ENCODE measurements at places on chromosomes 16 and 17.

DNA sequence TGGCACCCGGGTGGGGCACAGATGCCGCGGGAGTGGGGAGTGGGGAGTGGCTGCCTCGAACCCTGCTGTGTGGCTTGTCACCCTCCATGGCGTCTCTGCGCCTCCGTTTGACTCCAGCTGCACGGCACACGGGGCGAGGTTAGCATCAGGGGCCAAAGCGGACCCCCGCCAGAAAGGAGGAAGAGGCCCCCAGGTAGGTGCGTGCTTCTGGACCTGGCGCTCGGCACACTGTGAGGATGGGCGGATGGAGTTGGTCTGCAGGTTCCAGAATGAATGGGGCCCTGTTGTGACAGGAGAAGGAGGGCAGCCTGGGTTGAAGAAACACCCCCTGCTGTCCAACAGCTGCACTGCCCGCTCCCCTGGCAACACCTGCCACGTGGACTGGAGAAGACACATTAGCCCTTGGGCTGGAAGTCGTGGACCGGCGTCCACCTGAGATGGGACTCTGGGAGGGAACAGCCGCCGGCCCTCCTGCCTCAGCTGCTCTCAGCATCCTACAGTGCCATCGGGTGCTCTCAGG is 9.4 kb upstream of the FASN start:
- no peak for DNase-seq

- no peak for DNase-seq
Observed at GRCh38 chr16:9598731-9599083, 507.3 kb downstream of the HAPSTR1 start.

- DNase-seq, result peak; percentile 30
Observed at GRCh38 chr16:12752159-12752558, 51.5 kb downstream of the CPPED1 start.

DNA sequence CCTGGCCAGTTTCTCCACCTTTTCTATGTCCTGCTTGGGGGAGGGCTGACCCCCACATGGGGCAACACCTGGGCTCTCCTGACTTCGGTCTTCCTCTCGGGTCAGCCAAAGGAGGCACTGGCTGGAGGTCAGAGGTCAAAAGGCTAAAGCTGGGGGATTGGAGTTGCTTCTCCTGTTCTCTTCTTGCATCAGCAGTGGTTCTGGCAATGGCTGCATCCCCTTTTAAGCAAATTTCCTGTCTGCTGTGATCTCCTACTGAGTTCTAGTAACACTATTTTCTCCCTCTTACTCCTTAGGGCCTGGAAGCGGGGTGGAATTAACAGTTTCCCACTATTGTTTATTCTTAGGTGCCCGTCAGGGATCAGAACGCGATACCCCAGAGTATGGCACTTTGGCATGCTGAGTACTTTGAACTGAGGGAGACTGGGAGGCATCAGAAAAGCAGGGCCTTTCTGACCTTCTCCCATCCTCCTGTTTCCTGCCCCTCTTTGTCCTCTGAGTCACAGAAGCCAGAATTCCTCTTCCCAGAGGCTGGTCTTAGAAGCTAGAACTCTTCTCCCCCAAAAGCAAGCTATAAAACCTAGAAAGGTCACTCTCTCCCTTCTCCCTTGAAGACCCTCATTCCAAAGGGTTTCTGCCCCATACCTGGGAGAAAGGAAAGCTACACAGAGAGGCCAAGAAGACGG is 268.2 kb downstream of the STX8 start:
- DNase-seq, result no peak

DNA sequence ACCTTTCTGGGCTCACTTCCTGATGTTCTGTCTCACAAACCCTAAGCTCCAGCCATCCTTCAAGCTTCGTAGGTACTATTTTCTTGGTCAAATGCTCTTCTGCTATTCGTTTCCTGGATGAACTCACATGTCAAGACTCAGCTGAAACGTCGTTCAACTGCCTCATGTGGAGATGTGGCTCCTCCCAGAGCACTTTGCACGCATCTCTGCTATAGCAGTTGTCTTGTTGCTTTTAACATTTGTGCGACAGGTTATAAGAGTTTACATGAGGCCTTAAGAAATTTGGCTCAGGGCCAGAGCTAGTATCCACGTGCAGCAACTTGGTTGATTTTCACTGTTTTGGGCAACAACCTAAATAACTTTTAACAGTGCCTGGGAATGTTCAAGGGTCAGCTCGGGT is 2.8 kb upstream of the KRT40 start:
- no peak for DNase-seq

DNA sequence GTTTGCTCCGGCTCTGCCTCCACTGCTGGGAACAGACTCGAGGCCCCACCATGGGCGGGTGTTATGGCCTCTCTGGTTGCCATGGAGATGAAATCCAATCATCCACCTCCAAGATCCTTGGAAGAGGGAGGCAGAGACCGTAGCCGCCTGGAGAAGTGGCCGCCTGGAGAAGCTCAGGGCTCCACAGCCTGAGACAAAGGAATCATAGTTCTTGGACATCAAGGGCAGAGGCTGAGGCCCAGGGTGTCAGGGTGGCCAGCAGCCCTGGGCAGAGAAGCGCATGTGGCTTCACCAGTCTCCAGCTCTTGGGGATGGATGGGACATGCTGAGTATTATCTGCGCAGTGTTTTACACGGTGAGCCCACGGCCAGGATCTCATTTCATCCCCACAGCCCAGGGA is 36.2 kb downstream of the ABR start:
- no peak for DNase-seq

GRCh38 chr16:70432356-70432722 is 6.6 kb downstream of the ST3GAL2 start:
- DNase-seq, result no peak

DNA sequence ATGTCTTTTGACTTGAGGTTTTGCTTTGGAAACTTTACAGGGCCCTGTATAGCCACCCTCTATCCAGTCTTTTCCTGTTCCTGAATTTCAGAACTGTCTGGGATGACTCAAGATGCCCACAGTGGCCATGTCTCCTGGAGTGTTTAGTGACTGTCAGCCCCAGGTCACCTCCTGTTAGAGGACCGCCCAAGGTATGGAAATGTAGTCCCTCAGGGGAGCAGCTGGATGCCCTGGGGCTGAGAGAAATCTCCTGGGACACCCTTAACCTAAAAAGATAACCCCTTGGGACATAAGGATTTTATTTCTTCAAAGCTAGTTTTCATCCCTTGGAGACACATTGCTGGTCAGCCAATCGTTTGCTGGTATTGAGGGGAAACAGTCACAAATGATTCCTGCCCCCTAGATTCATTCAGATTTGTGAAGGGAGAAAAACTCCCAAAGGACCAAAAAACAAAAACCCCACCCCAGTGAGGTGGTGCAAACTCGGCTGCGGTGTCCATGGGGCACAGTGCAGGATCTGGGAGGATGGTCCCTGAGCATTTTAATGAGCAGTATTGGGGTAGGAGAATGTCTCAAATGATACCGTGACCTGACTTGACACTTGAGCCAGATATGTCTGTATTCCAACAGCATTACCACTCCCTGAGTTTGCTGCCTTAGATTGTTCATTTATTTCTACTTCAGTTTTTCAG is 1.7 kb downstream of the ZNF267 start:
- DNase-seq, result no peak

- no peak for DNase-seq
Observed at GRCh38 chr16:17417740-17418139, 53.0 kb downstream of the XYLT1 start.

DNA sequence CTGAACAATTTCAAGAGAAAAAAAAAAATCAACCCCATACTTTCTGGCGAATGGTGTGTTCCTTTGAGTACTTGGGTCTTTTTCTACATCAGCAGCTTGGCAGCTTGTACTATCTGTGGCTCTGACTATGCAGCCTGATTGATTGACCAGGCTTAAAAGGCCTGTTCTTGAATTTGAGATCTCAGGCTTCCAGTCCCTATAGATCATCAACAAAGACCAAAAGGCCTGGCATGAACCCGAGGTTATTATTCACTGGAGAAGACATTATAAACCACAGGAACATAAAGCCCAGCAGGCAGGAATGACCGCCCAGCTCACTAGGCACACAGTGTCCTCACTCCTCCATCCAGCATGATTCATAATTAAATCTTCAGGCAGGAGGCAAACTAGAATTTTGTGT is 32.1 kb upstream of the CDH3 start:
- DNase-seq, result peak; percentile 23

DNA sequence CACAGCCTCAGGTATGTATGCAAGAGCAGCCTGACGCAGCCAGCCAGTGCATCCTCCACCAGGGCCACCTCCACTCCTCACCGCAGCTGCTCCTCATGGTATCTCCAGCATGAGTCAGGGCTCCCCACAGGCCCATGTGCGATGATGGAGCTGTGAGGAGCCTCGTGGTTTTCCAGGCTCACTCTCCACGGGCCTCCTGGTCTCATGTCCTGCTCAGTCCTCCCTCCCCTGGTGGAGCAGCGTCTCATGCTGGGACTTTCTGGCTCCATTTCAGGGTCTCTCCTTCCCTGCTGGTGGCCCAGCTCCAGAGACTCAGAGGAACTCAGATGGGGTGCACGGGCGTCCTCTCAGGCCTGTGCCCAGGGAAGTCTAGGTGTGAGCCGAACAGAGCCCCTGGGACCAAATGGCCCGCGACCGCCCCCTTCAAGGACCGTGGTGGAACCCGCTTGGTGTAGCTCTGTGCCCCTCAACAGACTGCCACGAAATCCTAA is 70.4 kb downstream of the METRNL start:
- no peak for DNase-seq

DNA sequence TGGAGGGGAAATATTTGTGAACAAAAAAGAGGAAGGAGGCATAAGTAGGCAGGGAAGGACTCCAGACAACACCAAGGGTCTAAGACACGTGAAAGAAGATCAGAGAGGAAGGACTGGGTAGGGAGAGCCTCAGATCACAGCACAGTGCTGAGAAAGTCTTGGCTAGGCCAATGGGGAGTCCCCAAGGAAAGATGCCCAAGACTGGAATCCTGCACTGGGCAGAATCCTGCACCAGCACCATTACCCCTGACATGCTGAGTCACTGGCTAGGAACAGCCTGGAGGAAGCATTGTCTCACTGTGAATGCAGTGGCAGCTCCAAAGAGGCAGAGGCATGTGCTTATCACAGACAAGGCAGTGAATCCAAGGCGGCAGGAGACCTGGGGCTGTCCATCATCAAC is 19.2 kb downstream of the CLEC19A start:
- no peak for DNase-seq

GRCh38 chr16:72241930-72242329 is 70.0 kb upstream of the PMFBP1 start:
- no peak for DNase-seq

DNA sequence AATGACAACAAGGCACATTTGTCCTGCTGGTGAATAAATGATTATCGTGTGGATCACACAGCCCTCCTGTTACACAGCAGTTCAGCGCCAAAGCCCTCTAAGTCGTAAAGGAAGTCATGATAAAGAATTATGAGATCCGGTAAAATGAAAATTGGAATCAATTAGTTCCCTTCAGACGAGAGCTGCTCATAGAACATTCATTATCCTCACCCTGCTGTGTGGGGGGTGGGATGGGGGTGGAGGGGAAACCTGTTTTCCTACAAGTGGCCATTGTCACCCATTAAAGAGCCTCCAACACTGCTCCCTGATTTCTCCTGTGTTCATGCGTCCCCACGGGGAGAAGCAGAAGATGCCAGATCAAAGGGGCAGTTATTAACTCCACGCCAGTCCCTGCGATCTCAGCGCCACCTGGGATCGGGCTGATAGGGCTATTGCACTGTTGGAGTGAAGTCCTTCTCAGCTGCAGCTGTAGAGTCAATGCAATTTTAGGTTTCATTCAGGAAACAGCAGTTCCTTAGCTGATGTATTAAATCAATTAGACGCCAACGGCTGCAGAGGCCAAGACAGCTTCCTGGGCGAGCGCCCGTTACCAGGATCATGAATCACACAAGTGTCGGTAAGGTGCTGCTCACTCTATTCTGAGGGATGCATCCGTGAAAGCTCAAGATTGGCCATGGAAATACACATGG is 19.2 kb upstream of the CACNG4 start:
- DNase-seq, result no peak

- peak; percentile 45 for DNase-seq
Observed at GRCh38 chr17:55699181-55699860, 23.3 kb downstream of the TMEM100 start.

- DNase-seq, result no peak
Observed at GRCh38 chr16:12794486-12795387, 8.9 kb downstream of the CPPED1 start.

GRCh38 chr17:77385750-77386501 is 245.2 kb downstream of the SEC14L1 start:
- DNase-seq, result no peak

DNA sequence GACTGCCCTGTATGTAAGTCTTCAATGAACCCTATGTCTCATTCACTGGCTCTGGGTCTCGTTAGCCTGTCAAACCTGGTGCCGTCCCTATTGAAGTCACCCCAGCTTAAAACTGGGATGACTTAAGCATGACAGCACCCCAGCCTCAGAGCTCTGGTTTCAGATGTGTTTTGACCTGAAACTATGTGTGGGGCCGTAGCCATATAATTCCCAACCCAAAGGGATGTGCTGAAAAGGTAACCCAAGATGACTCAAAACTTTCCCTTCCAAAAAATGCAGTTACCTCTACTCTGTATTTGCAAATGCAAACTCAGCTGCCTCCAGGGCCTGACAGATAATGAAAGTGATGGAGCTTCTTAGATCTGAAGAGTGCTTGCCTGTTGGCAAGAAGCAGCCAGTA is 478.3 kb upstream of the ERCC4 start:
- no peak for DNase-seq

GRCh38 chr16:5905935-5906334 is 808.3 kb upstream of the EEF2KMT start:
- DNase-seq, result no peak

DNA sequence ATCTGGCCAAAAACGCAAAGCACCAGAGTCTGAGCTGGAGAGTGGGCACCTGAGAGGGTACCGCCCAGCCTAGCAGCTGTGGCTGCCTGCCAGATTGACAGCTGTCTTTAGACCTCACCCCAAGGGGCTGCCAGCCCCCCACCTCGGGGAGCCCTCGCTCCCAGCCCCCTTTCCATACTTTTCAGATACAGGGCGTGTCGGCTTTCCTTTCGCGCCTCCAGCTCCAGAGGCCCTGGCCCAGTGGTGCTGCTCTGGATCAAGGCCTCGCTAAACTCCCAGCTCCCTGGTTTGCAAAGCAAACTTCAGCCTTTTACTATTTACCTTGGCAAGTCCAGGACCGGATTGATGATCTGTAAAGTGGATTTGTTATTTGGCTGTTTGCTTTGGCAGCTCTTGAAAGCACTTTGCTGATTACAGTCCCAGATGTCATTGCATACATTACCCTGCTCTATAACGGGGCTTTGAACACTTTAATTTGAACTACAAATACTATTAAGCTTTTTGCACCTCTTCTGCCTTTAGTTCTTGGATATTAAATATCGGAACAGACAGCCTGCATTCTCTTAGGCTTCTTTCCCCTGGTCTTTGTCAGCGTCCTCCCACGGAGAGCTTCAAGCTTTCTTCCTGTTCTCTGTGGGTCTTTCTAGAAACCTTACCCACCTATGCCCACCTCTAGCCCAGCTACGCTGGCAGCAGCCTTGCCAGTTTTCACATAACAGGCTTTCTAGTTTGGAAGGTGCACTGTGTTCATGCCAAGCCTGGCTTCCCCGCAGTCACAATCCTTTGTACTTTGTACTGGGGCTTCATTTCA is 63.6 kb upstream of the TBX2 start:
- DNase-seq, result no peak

- no peak for DNase-seq
Observed at GRCh38 chr16:3321816-3322215, 16.5 kb downstream of the ZNF75A start.

All from spinal cord (tissue), 10 donors.